Mucosa of descending colon (tissue), 3 donors: ENCODE measurements at places on chromosomes 3 and 15.

DNA sequence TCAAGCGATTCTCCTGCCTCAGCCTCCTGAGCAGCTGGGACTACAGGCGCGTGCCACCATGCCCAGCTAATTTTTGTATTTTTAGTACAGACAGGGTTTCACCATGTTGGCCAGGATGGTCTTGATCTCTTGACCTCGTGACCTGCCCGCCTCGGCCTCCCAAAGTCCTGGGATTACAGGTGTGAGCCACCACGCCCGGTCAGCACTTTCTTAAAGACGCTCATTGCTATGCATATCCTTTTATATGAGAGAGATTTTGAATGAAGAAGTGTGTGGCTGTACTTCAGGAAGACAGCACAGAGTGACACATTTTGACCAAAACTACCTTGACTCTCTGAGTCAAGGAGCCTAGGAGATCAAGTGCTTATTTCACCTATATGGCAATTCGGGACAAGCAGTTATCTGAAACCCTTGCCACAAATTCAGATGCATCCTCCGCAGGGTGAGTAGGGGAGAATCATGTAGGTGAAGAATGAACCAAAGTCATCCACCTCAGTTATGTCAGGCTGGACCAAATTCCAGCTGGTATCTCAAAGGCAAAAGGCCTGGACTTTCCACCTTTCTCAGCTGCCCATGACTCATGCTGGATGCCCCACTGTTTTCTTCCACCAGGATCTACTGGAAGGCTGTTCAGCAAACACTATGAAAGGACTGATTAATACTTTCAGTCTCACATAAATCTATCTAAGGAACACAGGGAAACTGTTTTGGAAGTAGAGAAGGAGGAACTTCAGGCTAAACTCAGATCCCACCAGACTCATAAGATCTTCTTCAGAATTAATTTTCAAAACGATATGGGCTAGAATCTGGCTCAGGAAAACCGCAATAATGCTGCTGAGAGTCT is 31.9 kb downstream of the SUSD5 start:
- DNase-seq: no peak

DNA sequence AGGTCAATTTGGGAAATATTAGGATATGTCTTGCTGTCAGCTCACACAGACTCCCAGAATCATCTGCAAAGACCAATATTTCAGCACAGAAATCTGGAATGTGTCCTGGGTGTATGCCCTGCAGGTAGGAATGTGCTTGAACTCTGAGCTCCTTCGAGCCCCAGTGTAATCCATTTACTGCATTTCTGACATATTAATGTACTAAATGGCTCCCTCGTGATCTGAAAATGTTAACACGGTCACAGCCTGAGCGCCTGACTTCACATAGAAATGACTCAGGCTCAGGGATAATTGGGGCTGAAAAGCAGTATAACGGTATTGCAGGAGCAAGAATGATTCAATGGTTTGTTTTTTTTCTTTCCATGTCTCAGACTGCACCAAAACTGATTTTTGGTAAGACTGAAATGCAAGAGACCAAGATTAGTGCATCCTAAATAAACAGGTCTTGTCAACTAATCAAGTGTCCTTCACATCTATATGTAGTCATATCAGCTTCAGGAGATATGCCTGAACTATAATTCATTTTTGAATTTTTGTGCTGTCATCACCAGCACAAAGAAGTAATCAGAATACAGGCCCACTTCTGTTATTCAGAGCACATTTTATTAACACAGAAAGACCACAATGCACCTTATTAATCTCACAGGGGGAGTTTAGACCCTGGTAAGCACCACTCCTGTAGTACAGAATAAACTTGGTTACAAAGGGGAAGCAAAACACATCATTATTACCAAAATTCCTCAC is 49.8 kb downstream of the DCLK3 start:
- DNase-seq: no peak

GRCh38 chr3:77404871-77405270 is 365.0 kb downstream of the ROBO2 start:
- no peak for DNase-seq

- DNase-seq: no peak
These were observed 41.1 kb downstream of the TSC22D2 start for GRCh38 chr3:150449169-150449721.

- DNase-seq: peak; percentile 10
These were observed 496.0 kb upstream of the THBS1 start for GRCh38 chr15:39084674-39085530.
